ENCODE measurements at places on chromosomes 3 and 15.

DNA sequence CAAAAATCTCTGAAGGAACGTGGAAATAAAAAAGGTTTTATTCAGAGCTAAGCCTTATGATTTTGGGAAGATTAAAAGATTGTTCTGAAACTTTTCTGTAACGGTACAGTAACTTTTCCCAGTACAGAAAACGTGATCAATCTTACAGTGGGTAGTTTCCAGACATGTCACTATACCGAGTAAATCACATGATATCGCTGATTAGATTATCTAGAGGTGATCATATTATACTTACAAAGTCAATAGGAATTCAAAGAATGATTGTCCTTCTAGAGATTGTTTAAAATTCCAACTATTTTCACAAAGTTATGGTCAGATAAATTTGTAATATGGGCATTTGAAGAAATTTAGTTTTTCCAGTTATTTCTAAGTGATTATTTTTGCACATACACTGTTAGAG lies 736.0 kb upstream of the GRM7 start:
- DNase-seq = no peak

GRCh38 chr15:31361764-31362515 lies 35.3 kb downstream of the KLF13 start:
- no peak for DNase-seq

DNA sequence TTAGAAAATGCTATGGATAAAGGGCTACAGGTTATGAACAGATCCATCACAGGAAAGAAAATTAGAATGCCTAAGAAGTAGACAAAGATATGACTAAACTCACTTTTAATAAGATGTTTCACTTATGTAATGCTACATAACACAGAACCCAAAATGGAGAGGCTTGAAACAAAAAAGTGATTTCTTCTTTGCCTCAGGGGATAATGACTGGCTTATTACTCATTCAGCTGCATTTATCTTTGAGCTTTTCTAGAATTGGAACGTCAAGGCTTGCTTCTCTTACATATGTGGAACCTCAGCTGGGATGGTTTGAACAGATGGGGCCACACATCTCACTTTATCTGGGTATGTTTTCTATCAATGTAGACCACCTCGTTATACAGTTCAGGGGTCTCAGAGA lies 120.6 kb upstream of the EPHA3 start:
- peak; percentile 79 for DNase-seq

DNA sequence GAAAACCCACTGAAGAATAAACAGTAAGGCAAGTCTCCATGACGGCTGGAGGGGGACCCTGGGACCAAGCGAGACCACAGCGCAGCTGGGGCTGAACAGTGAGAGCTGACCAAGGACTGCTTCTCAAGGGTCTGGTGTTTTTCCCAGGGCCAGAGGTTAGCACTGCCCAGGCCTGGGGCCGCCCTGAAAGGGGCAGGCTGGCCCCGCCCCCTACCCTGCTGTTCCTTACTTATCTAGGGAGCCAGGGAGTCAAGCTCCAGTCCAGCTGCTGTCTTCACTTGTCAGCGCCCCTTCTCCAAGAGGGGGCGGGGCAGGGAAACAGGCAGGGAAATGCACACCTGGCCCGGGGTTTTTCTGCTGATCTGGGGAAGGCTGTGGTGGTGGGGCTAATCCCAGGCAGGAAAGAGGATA lies 51.6 kb upstream of the HACD2 start:
- DNase-seq = no peak

GRCh38 chr15:87239582-87240230 lies 1016.8 kb downstream of the NTRK3 start:
- no peak for DNase-seq

DNA sequence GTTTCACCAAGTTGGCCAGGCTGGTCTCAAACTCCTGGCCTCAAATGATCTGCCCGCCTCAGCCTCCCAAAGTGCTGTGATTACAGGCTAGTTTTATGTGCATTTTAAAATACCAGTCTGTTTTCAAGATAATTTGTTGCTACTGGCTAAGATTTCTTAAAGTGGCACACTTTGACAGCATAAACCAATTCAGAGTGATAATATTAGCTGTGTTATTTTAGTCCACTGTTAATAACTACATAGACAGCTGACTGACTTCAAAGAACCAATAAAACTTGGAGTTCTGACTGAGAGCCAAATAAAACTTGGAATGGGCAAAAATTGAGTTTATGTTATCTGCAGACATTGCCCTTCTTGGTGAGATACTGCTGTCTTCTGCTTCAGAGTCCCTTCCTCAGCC lies 291.8 kb downstream of the UBE2E2 start:
- DNase-seq = no peak

- DNase-seq = no peak
These were observed 48.4 kb downstream of the MOBP start for GRCh38 chr3:39515681-39516441.
